Activated CD4-positive, alpha-beta memory T cell treated with anti-CD3 and anti-CD28 coated beads, Interleukin-2, amount 10 ng/mL, durations not matched to agents 7 days and 5 days (primary cell): ENCODE measurements at places on chromosomes 12 and 14.

DNA sequence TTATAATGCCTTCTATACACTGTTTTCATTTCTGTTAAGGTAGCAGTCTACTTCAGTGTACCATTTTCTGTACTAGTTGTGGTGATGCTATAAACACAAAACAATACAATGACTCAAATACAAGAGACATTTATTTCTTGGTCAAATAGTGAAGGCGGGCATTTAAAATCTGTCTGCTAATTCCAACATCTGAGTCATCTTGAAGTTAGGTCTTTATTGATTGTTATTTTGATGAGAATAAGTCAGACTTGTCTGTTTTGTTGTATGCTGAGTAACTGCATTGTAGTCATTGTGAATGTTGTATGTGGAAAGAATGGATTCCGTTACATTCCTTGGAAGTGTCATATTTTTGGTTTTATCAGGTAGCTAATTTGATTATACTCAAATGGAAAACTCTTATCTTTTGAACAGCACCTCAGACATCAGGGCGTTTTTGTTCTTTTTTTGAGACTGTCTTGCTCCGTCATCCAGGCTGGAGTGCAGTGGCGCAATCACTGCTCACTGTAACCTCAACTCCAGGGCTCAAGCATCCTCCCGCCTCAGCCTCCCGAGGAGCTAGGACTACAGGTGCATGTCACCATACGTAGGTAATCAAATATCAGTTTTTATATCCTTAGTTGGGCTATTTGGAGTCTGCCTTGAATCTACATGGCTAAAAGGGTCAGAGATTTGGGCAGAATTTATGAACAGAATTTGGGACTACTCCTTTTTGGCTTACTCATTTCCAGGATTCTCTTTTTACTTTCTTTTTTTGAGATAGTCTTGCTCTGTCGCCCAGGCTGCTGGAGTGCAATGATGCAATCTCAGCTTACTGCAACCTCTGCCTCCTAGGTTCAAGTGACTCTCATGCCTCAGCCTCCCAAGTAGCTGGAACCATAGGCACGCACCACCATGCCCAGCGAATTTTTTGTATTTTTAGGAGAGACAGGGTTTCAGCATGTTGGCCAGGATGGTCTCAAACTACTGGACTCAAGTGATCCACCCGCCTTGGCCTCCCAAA, 56.8 kb downstream of the PAPLN start:
- H3K27me3 ChIP-seq: no peaks in the 10 kb centered on the region
- H3K27ac ChIP-seq: no peak overlapping the region
- DNase-seq: no peak
- peaks cover 24% of the 10 kb centered on the region for H3K36me3 ChIP-seq

DNA sequence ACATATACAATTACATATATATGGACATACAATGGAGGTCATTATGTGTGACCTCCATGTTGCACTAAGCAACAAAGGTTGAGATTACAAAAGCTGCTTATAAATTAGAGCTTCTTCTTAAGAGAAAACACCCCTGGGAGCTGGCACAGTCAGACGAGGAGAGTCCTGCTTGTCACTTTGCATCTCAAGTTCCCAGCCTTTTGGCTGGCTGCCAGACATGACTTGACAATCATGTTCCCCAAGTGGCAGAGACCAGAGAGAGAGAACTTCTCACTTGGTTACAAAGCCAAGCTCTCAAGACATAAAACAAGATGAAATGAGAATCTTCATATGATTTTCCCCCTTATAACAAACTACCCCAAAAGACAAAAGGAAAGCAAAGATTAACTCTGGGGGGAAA, 8.5 kb upstream of the SYNJ2BP start:
- DNase-seq: no peak
- H3K27me3 ChIP-seq: peaks cover 10% of the 10 kb centered on the region
- no peaks in the 10 kb centered on the region for H3K4me1 ChIP-seq
- H3K36me3 ChIP-seq: no peaks in the 10 kb centered on the region

GRCh38 chr14:101726295-101726953, 35.1 kb upstream of the PPP2R5C start:
- no peak for DNase-seq
- H3K27me3 ChIP-seq: no peaks in the 10 kb centered on the region
- no peak overlapping the region for H3K4me3 ChIP-seq
- no peak overlapping the region for H3K27ac ChIP-seq
- peaks cover 11% of the 10 kb centered on the region for H3K36me3 ChIP-seq
- peaks cover 46% of the 10 kb centered on the region for H3K4me1 ChIP-seq

DNA sequence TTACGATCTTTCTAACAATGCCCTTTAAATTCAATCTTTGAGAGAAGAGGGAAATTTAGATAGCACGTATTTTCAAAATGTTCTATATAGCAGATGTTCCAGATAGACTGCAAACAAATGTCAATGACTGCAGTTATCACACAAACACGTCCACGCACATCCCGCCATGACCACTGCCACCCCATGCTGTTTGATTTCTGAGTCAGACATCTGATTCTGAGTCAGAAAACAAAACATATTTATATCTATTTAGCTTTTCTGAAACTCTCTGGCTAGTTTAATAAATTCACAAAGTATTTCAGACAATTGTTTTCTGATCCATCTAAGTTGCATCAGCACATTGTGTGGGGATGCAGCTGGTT, 105.9 kb upstream of the BCAT1 start:
- H3K27me3 ChIP-seq: peaks cover 1% of the 10 kb centered on the region
- peak; percentile 75 for DNase-seq
- peak overlapping the region; percentile 67 for H3K4me3 ChIP-seq
- no peaks in the 10 kb centered on the region for H3K36me3 ChIP-seq
- H3K27ac ChIP-seq: peak overlapping the region; percentile 38

- H3K36me3 ChIP-seq: no peaks in the 10 kb centered on the region
- H3K27me3 ChIP-seq: no peaks in the 10 kb centered on the region
- no peak overlapping the region for H3K4me3 ChIP-seq
- peaks cover 14% of the 10 kb centered on the region for H3K4me1 ChIP-seq
- peak overlapping the region; percentile 34 for H3K27ac ChIP-seq
These were observed 982.0 kb upstream of the TMEM132C start for GRCh38 chr12:127284870-127285431.
